ENCODE measurements at places on chromosomes 5 and 9. TPM values are rescaled to one million over a fixed set of nuclear protein-coding genes. Genes with fewer than 3 reads are reported as not detected.

ADAMTS12 gene
- total RNA-seq = 4.1 TPM

SPOUT1 gene
- total RNA-seq = 24.1 TPM

POU5F2 gene
- 7.8 TPM for total RNA-seq

PROB1 gene
- 0.60 TPM for total RNA-seq

GPR150 gene
- total RNA-seq = 0.41 TPM

SLC22A4 gene
- total RNA-seq = 48.3 TPM

HEMGN gene
- total RNA-seq = not detected

PRELID2 gene
- total RNA-seq = 97.3 TPM

SPATA31E1 gene
- not detected for total RNA-seq

PLCXD3 gene
- not detected for total RNA-seq

RHOBTB3 gene
- total RNA-seq = 81.5 TPM

ISL1 gene
- total RNA-seq = not detected

CBY3 gene
- total RNA-seq = not detected

SH3RF2 gene
- total RNA-seq = 67.9 TPM

C8G gene
- 7.9 TPM for total RNA-seq

HNRNPH1 gene
- 700 TPM for total RNA-seq

OR2V2 gene
- total RNA-seq = not detected

IFNA21 gene
- not detected for total RNA-seq

SARDH gene
- total RNA-seq = 0.95 TPM

PDCD1LG2 gene
- 0.64 TPM for total RNA-seq

KIF12 gene
- total RNA-seq = 18.3 TPM

TRPM6 gene
- 51.8 TPM for total RNA-seq

ANKDD1B gene
- 20.6 TPM for total RNA-seq

AQP3 gene
- total RNA-seq = 11.6 TPM

MCCC2 gene
- total RNA-seq = 36.4 TPM

ADAMTS6 gene
- 2.2 TPM for total RNA-seq

DNAH5 gene
- total RNA-seq = 1.5 TPM

FST gene
- 5.2 TPM for total RNA-seq

PDZD2 gene
- 2.0 TPM for total RNA-seq

F2RL2 gene
- total RNA-seq = not detected

PCDHGB1 gene
- total RNA-seq = 1.1 TPM

GRAMD2B gene
- 156 TPM for total RNA-seq

TAF1L gene
- total RNA-seq = not detected

ITGA2 gene
- 10.1 TPM for total RNA-seq

TMOD1 gene
- total RNA-seq = 4.2 TPM

MELK gene
- 3.4 TPM for total RNA-seq

SLC25A48 gene
- not detected for total RNA-seq

MCTP1 gene
- total RNA-seq = 31.4 TPM

OLFM1 gene
- total RNA-seq = 3.7 TPM

LRRC26 gene
- total RNA-seq = 70.9 TPM

IL17B gene
- not detected for total RNA-seq

SNCB gene
- total RNA-seq = not detected

FAM153A gene
- total RNA-seq = not detected

All from transverse colon (tissue), 4 donors.